Aorta (tissue), 5 donors: ENCODE measurements at places on chromosomes 4 and X. TPM values are rescaled to one million over a fixed set of nuclear protein-coding genes. Genes with fewer than 3 reads are reported as not detected.

DCLK2 gene
- total RNA-seq: 16.0 TPM

MUC7 gene
- not detected for total RNA-seq

GRCh38 chr4:3469386-3470243 is 6.5 kb downstream of the DOK7 start:
- H3K36me3 ChIP-seq: no peaks in the 10 kb centered on the region
- H3K27ac ChIP-seq: no peak overlapping the region
- DNase-seq: no peak
- no peaks in the 10 kb centered on the region for H3K4me1 ChIP-seq
- H3K4me3 ChIP-seq: no peak overlapping the region

ZNF185 gene
- 13.5 TPM for total RNA-seq

GRCh38 chrX:37644381-37645305 is 40.9 kb upstream of the XK start:
- H3K27me3 ChIP-seq: no peaks in the 10 kb centered on the region
- no peaks in the 10 kb centered on the region for H3K4me1 ChIP-seq
- no peak for DNase-seq
- no peak overlapping the region for H3K4me3 ChIP-seq
- no peak overlapping the region for H3K27ac ChIP-seq

DNA sequence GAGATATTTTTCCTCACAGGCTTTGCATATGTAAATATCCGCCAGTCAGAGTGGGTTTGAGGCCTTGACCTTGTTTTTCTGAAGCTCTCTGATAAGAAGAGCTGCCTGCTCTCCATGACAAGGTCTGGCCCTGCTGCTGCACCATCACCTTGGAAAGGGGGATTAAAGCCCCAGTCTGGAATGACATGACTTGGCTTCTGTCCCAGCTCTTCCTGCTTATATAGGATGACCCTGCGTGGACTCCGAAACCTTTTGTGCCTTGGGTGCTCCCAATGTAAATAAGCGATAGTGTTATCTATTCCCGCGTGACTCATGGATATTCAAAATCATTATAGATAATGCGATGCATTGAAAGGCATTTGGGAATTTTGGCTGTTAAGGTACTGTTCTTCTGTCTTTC is 139.3 kb downstream of the BMPR1B start:
- no peak for DNase-seq
- H3K4me3 ChIP-seq: no peak overlapping the region
- H3K4me1 ChIP-seq: no peaks in the 10 kb centered on the region
- H3K27ac ChIP-seq: no peak overlapping the region

DNA sequence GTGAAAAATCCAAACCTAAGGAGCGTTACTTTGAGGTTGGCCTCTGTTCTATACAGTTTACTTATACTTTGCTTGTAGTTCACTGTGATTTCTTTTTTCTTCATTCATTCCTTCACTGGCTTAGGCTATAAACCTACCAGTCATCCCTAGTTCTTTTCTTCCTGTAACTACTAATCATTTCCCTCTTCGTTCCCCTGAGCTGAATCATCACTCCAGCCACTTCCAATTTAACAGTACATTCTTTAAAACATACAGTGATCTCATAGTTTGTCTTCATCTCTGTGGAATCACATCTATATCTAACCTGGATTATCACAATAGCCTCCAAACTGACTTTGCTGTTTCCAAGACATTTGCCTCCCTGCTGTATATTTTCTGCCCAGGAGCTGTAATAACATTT is 25.2 kb upstream of the NPFFR2 start:
- DNase-seq: no peak
- H3K36me3 ChIP-seq: no peaks in the 10 kb centered on the region
- H3K4me1 ChIP-seq: no peaks in the 10 kb centered on the region
- no peak overlapping the region for H3K4me3 ChIP-seq

DNA sequence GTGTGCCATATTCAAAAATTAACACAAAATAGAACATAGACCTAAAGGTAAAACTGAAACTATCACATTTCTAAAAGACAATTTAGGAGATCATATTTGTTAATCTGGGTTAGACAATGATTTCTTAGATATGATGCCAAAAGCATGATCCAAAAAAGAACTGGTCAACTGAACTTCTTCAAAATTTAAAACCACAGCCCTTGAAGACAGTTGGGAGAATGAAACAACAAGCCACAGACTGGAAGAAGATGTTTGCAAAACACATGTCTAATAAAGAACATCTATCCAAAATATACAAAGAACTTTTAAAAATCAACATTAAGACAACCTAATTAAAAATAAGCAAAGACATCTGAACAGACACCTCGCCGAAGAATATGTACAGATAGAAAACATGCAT is 19.5 kb downstream of the COMMD8 start:
- H3K27ac ChIP-seq: no peak overlapping the region
- no peak for DNase-seq
- no peaks in the 10 kb centered on the region for H3K4me1 ChIP-seq
- H3K36me3 ChIP-seq: no peaks in the 10 kb centered on the region
- no peak overlapping the region for H3K4me3 ChIP-seq

- H3K4me1 ChIP-seq: no peaks in the 10 kb centered on the region
- no peaks in the 10 kb centered on the region for H3K27me3 ChIP-seq
- no peak overlapping the region for H3K27ac ChIP-seq
Observed at GRCh38 chr4:188408244-188409030, 269.2 kb downstream of the TRIML1 start.

AFM gene
- not detected for total RNA-seq

CTAG2 gene
- total RNA-seq: not detected

DNA sequence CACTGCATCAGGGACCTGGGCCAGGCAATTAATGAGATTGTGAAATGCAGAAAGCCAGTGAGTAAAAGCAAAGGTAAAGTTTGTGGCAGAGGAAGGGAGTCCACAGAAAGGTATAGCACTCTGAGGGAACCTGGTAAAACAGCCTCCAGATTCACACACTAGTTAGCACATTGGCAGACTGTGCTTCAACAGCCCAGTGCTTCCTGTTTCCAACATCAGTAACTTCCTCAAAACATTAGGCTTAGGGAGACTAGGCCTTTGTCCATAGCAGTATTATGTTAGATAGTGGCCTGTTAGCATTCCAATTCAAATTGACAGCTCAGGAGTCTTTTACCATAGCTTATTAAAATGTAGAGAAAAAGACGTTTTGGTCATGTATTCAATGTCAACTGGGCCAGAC is 582.6 kb upstream of the ACTRT1 start:
- H3K27ac ChIP-seq: no peak overlapping the region
- H3K4me3 ChIP-seq: no peak overlapping the region
- H3K36me3 ChIP-seq: no peaks in the 10 kb centered on the region
- H3K4me1 ChIP-seq: no peaks in the 10 kb centered on the region

GRCh38 chr4:113344100-113344499 is 294.6 kb downstream of the ANK2 start:
- no peak for DNase-seq
- no peaks in the 10 kb centered on the region for H3K27me3 ChIP-seq
- no peak overlapping the region for H3K4me3 ChIP-seq
- H3K36me3 ChIP-seq: peaks cover 2% of the 10 kb centered on the region
- H3K4me1 ChIP-seq: no peaks in the 10 kb centered on the region
- no peak overlapping the region for H3K27ac ChIP-seq

DNA sequence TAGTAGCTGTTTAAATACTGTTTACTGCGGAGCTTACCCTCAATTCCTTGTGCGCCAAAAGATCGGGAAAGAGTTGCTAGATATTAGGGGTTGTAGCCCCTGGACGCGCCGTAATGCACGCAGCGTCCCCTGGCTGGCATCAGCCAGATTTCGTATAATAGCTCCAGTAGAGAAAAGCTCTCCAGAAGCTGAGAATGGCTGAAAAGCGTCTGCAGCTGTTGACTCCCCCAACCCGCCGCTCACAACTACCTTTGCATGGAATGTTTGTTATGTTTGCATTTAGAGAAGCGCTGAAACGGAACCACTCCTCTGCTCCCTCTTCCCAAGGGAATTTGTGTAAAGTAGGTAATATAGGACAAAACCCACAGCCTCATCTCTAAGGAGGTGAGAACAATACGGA is 3.7 kb downstream of the DOCK11 start:
- H3K27me3 ChIP-seq: no peaks in the 10 kb centered on the region
- no peak for DNase-seq
- no peak overlapping the region for H3K4me3 ChIP-seq
- H3K36me3 ChIP-seq: no peaks in the 10 kb centered on the region

- H3K27me3 ChIP-seq: no peaks in the 10 kb centered on the region
- H3K4me1 ChIP-seq: no peaks in the 10 kb centered on the region
- no peak overlapping the region for H3K27ac ChIP-seq
- H3K4me3 ChIP-seq: no peak overlapping the region
- no peak for DNase-seq
Observed at GRCh38 chr4:7705062-7705461, 234.6 kb downstream of the AFAP1 start.

DNA sequence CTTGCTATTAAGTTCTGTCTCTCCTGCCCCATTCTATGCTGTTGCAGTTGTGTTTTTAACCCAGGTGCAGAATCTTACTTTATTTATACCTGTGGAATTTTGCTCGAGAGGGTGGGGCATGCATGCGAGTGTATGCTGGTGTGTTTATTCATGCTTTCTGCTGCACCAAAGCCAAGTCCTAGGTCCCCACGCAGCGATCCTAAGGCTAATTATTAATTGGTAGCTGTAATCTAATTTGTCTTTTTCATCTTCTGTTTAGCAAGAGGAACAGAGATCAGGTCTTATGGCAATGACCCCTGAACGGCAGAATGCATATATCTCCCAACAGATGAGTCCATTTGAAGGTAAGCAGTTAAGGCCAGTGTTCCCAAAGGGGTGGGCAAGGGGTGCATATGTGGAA is 58.7 kb upstream of the MTM1 start:
- no peaks in the 10 kb centered on the region for H3K4me1 ChIP-seq
- H3K27ac ChIP-seq: no peak overlapping the region
- H3K4me3 ChIP-seq: no peak overlapping the region
- no peaks in the 10 kb centered on the region for H3K27me3 ChIP-seq
- no peaks in the 10 kb centered on the region for H3K36me3 ChIP-seq
- DNase-seq: no peak

DNA sequence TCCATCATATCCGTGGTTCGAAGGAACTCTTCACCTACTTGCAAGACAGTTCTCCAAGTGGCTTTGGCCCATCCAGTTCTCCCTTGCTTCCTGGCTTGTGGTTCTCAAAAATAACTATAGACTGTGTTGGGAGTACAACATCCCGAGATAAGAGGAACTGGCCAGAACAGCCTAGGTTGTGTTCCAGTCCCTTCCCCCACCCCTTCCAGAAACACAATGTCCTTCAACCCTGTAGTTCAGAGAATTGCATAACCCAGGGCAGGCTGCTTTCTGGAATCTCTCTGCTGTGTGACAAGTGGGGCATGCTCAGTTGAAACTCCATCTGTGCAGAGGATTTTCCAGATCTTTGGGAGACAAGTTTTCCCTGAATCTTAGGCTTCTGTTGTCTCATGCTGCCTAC is 206.5 kb downstream of the PCDH10 start:
- no peak overlapping the region for H3K27ac ChIP-seq
- no peak overlapping the region for H3K4me3 ChIP-seq
- no peaks in the 10 kb centered on the region for H3K36me3 ChIP-seq
- H3K4me1 ChIP-seq: no peaks in the 10 kb centered on the region

DNA sequence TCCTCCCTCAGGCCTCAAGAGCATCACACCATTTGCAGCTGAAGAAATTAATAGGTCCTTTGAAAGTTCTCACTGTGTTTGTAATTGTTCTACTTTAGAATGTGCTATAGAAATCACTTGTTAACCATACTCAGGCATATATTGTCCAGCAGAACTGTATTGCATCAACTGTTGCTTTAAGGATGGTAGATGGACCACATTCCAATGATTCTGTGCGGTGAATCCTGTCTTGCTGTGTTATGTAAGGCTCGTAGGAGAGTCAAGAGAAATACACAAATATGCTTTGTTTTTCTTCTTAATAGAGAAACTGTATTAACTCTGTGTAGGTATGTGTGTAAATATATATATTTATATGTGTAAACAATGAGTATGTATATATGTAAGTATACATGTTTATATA is 6.3 kb upstream of the ADGRA3 start:
- no peak overlapping the region for H3K27ac ChIP-seq
- no peak for DNase-seq
- H3K36me3 ChIP-seq: no peaks in the 10 kb centered on the region

PGAM4 gene
- total RNA-seq: not detected

GRCh38 chrX:53421772-53422085 is 725 bp downstream of the SMC1A start:
- H3K4me3 ChIP-seq: peak overlapping the region; percentile 77
- DNase-seq: no peak
- H3K27me3 ChIP-seq: no peaks in the 10 kb centered on the region

- peak; percentile 98 for DNase-seq
- H3K4me3 ChIP-seq: peak within 1 kb of the TSS; percentile 52
- H3K36me3 ChIP-seq: no peaks in the 10 kb centered on the region
- H3K27ac ChIP-seq: no peak within 1 kb of the TSS
Observed at GRCh38 chr4:127880763-127881562, at the start of gene PLK4. Gene PLK4, plus strand, starts transcription at chr4:127880893. Its CDS starts 242 bp downstream, at chr4:127881135.

FGF5 gene
- 0.15 TPM for total RNA-seq

ADH7 gene
- not detected for total RNA-seq
